SK-N-SH (cell line): ENCODE measurements at places on chromosomes 13 and 19.
A peak's percentile ranks its signal among the peaks of the same experiment; 100 is the strongest.

DNA sequence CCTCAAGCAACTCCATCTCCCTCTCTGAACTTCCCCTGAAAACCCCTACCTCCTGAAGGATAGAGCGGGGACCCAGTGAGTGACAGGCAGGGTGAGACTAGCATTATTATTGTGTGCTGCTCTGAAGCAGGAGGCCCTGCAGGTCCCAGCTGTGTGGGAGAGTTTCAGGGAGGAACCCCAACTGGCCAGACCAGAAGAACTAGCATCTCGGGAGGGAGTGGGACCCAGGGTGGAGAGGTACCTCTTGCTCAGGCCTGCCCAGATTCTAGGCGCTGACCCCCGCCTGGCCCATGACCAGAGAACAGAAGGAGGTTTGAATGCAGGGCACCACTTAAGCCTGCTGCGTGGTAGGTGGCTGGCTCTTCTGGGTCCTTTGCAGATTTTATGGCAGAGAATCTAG lies 5.7 kb upstream of the LYPD3 start:
- H3K36me3 ChIP-seq = no peaks in the 10 kb centered on the region
- H3K4me3 ChIP-seq = no peak overlapping the region
- peaks cover 5% of the 10 kb centered on the region; the same call in 1 of the 2 replicates for H3K4me1 ChIP-seq
- no peak overlapping the region for H3K27ac ChIP-seq
- H3K27me3 ChIP-seq = no peaks in the 10 kb centered on the region

- H3K4me1 ChIP-seq = no peaks in the 10 kb centered on the region
- H3K4me3 ChIP-seq = no peak overlapping the region
- no peaks in the 10 kb centered on the region for H3K36me3 ChIP-seq
- H3K27me3 ChIP-seq = no peaks in the 10 kb centered on the region
- no peak overlapping the region for H3K27ac ChIP-seq
Measured at GRCh38 chr19:20964798-20965197, 41.7 kb downstream of the ZNF85 start.

- DNase-seq = no peak
- H3K36me3 ChIP-seq = no peaks in the 10 kb centered on the region
- peaks cover 15% of the 10 kb centered on the region; the same call in 1 of the 2 replicates for H3K27me3 ChIP-seq
- no peak overlapping the region for H3K27ac ChIP-seq
- H3K4me3 ChIP-seq = no peak overlapping the region
Measured at GRCh38 chr19:6534451-6535093, 3.7 kb downstream of the TNFSF9 start.

DNA sequence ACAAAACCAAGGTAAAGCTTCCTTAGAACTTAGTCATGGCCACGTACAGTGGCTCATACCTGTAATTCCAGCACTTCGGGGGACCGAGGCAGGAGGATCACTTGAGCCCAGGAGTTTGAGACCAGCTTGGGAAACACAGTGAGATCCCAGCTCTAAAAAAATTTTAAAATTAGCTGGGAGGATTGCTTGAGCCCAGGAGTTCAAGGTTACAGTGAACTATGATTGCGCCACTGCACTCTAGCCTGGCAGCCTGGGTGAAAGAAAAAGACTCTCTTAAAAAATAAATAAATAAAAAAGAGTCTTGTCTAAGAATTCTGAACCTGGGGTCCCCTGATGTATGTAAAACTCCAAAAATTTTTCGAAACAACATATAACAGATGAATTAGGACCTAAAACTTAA lies 34.9 kb downstream of the N4BP2L2 start:
- no peaks in the 10 kb centered on the region for H3K4me1 ChIP-seq
- no peak overlapping the region for H3K4me3 ChIP-seq
- H3K27me3 ChIP-seq = no peaks in the 10 kb centered on the region
- H3K27ac ChIP-seq = no peak overlapping the region
- H3K36me3 ChIP-seq = peaks cover 33% of the 10 kb centered on the region
- no peak for DNase-seq

DNA sequence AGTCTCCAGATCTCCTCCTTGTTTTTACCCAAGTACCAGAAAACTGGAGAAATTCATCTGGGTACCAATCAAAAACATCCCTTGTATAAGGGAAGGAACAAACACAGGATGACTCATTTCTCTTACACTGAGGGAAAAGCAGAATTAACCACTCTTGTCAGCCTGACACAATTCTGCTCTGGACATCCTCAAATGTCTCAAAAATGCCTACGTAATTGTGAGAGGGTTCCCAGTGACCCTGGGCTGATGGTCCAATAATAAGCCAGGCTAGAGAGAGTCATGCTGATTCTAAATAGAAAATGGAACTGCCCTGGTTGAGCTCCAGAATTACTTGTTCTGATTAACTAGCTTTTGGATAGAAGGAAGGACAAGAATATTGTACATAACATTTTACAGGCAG lies 14.5 kb downstream of the ZNF708 start:
- no peak overlapping the region for H3K4me3 ChIP-seq
- H3K4me1 ChIP-seq = peaks cover 4% of the 10 kb centered on the region
- peak; percentile 6 for DNase-seq

- no peak for DNase-seq
- H3K4me3 ChIP-seq = no peak overlapping the region
- H3K27me3 ChIP-seq = no peaks in the 10 kb centered on the region
- peaks cover 4% of the 10 kb centered on the region; the same call in 1 of the 2 replicates for H3K4me1 ChIP-seq
- H3K27ac ChIP-seq = peak overlapping the region; percentile 2; the same call in 1 of the 2 replicates
Measured at GRCh38 chr13:48600374-48601364, 53.1 kb upstream of the CYSLTR2 start.

DNA sequence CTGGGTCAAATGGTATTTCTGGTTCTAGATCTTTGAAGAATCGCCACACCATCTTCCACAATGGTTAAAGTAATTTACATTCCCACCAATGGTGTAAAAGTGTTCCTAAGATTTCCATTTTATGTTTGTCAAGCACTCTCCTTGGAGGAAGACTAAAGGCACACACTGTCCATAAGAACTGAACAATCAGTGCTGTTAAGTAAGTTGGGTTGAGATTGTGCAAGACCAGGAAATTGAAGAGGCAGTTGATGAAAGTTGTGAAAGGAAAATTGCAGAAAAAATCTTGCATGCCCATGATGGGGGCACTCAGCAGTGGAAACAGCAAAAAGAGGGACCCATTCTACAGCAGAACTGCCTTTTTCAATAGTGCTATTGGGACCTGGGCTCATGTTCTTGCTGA lies 323.6 kb downstream of the DLEU7 start:
- no peaks in the 10 kb centered on the region for H3K4me1 ChIP-seq
- no peaks in the 10 kb centered on the region for H3K27me3 ChIP-seq
- no peak overlapping the region for H3K4me3 ChIP-seq
- H3K36me3 ChIP-seq = no peaks in the 10 kb centered on the region

GRCh38 chr19:13091400-13092157 lies 11.1 kb downstream of the LYL1 start:
- H3K27me3 ChIP-seq = no peaks in the 10 kb centered on the region
- H3K36me3 ChIP-seq = peaks cover 13% of the 10 kb centered on the region; the same call in 1 of the 2 replicates
- peaks cover 75% of the 10 kb centered on the region for H3K4me1 ChIP-seq
- H3K4me3 ChIP-seq = no peak overlapping the region
- peak overlapping the region; percentile 79 for H3K27ac ChIP-seq

- H3K27ac ChIP-seq = peak overlapping the region; percentile 96
- 0 out of 2 replicates have a peak overlapping the region, but pooled peaks have one; percentile 37 for H3K4me3 ChIP-seq
- peaks cover 61% of the 10 kb centered on the region for H3K4me1 ChIP-seq
Measured at GRCh38 chr19:12788682-12789097, 2.6 kb upstream of the JUNB start.

GRCh38 chr19:24086974-24087595 lies at the start of gene ZNF254:
TSS of gene ZNF254 (plus strand) at chr19:24087187. CDS start at chr19:24087308, 121 bp downstream.
- peak within 1 kb of the TSS; percentile 88 for H3K4me3 ChIP-seq
- H3K27ac ChIP-seq = peak within 1 kb of the TSS; percentile 83
- H3K27me3 ChIP-seq = no peaks in the 10 kb centered on the region
- H3K4me1 ChIP-seq = no peaks in the 10 kb centered on the region
- DNase-seq = peak; percentile 84

GRCh38 chr19:1181606-1182005 lies 7.5 kb upstream of the SBNO2 start:
- H3K4me1 ChIP-seq = no peaks in the 10 kb centered on the region
- no peak overlapping the region for H3K4me3 ChIP-seq
- no peak for DNase-seq
- H3K36me3 ChIP-seq = no peaks in the 10 kb centered on the region
- no peaks in the 10 kb centered on the region for H3K27me3 ChIP-seq

GRCh38 chr19:11251650-11252314 lies 10.5 kb downstream of the DOCK6 start:
- H3K27ac ChIP-seq = no peak overlapping the region
- DNase-seq = no peak
- H3K4me3 ChIP-seq = no peak overlapping the region
- H3K27me3 ChIP-seq = no peaks in the 10 kb centered on the region
- no peaks in the 10 kb centered on the region; the same call in 1 of the 2 replicates for H3K4me1 ChIP-seq

DNA sequence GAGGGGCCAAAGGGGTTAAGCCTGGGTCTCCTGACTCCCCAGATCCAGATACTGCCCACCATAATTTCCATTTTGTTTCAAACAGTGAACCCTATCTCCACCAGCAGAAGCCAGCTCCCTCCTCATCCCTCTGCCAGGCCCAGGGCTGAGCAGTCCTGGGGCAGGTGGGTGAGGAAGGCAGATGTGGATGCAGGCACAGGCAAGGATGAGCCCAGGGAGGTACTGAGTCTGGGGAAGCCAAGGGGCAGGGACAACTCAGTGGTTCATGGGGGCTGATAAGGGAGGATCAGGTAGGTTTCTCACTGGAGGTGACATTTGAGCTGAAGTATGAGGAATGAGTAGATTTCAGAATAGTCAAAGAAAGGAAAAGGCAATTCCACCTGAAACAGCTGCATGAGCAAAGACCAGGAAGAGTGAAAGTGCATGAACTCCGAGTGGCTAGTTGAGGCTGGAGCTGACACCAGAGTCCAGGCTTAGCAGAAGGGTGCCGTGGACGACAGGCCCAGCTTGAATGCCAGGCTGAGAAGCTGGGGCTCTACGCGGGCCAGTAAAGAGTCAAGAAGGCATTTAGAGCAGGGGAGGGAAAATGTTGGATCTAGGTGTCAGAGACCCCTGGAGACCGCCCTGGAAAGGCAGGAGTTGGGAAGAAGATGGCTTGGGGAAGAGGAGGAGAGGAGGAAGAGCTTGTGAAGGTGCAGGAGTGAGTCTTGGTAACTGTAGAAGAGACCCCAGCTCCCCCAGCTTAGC lies 10.3 kb downstream of the CIC start:
- H3K4me3 ChIP-seq = peak overlapping the region; percentile 80
- peak overlapping the region; percentile 96 for H3K27ac ChIP-seq
- peaks cover 72% of the 10 kb centered on the region for H3K4me1 ChIP-seq
- no peak for DNase-seq

- no peak overlapping the region for H3K4me3 ChIP-seq
- DNase-seq = peak; percentile 57
- H3K27ac ChIP-seq = no peak overlapping the region
- no peaks in the 10 kb centered on the region for H3K36me3 ChIP-seq
Measured at GRCh38 chr13:95003019-95003813, 290.9 kb upstream of the SOX21 start.

DNA sequence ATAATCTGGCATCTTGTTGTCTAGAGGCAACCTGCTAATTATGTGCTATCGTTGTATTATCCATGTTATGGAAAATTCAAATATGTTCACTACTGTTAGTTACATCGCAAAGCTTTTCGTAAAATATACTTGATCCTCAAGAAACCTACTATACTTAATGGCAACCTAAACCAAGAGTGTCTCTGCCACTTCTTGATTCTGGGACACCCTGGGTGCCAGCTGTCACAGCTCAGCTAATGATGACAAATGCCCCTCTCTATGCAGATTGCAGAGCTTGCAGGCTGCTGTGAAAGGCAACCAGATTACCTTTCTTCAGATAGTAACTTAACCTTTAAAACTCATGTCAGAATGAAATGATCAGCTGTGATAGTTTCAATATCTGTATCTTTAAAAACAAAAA lies 8.9 kb upstream of the MAB21L1 start:
- DNase-seq = no peak
- peaks cover 13% of the 10 kb centered on the region; the same call in 1 of the 2 replicates for H3K4me1 ChIP-seq
- H3K27ac ChIP-seq = no peak overlapping the region
- peaks cover 3% of the 10 kb centered on the region for H3K36me3 ChIP-seq
- no peaks in the 10 kb centered on the region for H3K27me3 ChIP-seq

GRCh38 chr13:70964124-70964523 lies 855.9 kb upstream of the KLHL1 start:
- no peaks in the 10 kb centered on the region for H3K27me3 ChIP-seq
- DNase-seq = no peak
- no peak overlapping the region for H3K4me3 ChIP-seq
- no peaks in the 10 kb centered on the region for H3K36me3 ChIP-seq
- peaks cover 2% of the 10 kb centered on the region; the same call in 1 of the 2 replicates for H3K4me1 ChIP-seq
- no peak overlapping the region for H3K27ac ChIP-seq

DNA sequence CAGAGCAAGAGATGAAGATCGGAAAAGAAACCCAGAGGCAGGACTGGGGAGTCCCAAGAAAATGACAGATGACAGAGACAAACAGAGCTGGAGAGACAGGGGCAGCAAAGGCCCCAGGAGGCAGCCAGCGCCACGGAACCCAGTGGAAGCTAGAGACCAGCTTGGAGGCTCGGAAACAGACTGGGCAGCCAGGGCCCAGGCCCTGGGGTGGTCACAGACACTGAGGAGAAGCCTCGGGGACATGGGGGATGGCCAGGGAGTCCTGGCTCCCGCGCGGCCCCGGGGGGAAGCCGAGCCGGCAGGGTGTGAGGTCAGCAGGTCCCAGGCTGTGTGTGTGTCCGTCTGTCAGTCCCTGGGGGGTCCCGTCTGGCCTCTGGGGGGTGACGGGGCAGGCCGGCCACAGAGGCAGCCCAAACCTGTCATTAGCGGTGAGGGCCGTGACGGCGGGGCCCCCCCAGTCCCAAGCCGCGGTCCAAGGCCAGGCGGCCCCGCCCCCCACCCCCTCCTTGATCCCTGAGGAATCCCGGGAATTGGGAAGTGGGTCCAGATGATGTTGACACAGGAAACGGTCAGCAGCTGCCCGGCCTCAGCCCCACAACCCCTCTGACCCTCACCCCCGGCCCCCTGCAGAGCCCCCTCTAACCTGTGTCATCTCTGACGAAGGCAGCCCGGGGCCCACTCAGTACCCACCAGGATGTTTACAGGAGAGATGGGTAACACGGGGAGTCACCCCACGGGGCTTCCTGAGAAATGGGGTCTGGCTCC lies 2.5 kb upstream of the TMEM190 start:
- peak; percentile 62 for DNase-seq
- H3K27ac ChIP-seq = peak overlapping the region; percentile 46
- H3K4me3 ChIP-seq = no peak overlapping the region
- no peaks in the 10 kb centered on the region for H3K27me3 ChIP-seq

DNA sequence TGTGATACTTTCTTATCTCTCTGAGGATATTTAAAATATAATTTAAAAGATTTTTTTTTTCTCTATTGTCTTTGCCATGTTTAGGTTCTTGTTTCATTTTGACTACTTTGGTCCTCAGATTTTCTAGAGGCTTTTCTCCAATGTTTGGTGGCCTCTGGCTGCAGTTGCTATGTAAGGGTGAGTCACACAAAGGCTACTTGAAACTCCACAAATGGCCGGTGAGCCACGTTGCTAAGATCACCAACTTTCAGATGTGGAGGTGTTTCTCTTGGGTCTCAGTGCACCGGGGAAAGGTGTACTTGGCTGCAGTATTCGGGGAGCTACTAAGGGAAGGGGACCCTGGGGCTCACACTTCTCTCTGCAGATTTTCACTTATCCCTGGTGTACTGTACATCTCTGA lies 248.1 kb downstream of the HS6ST3 start:
- H3K4me3 ChIP-seq = no peak overlapping the region
- H3K36me3 ChIP-seq = no peaks in the 10 kb centered on the region
- H3K4me1 ChIP-seq = no peaks in the 10 kb centered on the region
- no peaks in the 10 kb centered on the region for H3K27me3 ChIP-seq

GRCh38 chr19:11093689-11094238 lies 4.5 kb downstream of the LDLR start:
- H3K4me1 ChIP-seq = peaks cover 4% of the 10 kb centered on the region
- H3K4me3 ChIP-seq = no peak overlapping the region
- no peak for DNase-seq
- H3K27ac ChIP-seq = no peak overlapping the region
- no peaks in the 10 kb centered on the region for H3K27me3 ChIP-seq
- peaks cover 12% of the 10 kb centered on the region for H3K36me3 ChIP-seq

GRCh38 chr13:112443191-112443994 lies 67.2 kb downstream of the SPACA7 start:
- no peak overlapping the region for H3K4me3 ChIP-seq
- H3K27me3 ChIP-seq = peaks cover 60% of the 10 kb centered on the region
